ENCODE measurements at places on chromosomes 5 and 9.

- no peak for DNase-seq
Measured at GRCh38 chr9:68979538-68980314, 34.2 kb downstream of the PRKACG start.

DNA sequence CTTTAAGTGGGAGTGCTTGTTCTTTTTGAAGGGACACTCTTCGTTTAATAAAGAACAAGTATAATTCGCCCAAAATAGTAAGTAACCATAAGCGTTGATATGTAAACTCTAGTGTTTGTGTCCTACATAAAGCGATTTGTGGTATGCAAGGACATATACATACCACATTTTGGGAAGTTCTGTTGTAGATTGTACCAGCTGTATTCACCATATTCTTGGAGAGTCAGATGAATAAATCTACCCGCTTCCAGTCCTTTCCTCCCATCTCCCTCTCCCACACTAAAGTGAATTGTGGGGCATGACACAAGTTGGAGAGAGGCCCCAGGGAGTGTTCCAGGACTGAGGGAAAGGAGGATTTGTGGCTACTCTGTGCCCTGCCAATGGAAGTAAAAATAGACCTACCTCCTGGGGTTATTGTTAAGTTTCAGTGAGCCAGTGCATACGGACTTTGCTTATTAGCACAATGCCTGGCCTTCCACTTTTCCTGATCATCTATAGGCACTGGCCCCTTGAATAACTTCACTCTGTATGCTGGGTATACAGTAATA, 40.6 kb downstream of the ARHGAP26 start:
- no peak for DNase-seq

DNA sequence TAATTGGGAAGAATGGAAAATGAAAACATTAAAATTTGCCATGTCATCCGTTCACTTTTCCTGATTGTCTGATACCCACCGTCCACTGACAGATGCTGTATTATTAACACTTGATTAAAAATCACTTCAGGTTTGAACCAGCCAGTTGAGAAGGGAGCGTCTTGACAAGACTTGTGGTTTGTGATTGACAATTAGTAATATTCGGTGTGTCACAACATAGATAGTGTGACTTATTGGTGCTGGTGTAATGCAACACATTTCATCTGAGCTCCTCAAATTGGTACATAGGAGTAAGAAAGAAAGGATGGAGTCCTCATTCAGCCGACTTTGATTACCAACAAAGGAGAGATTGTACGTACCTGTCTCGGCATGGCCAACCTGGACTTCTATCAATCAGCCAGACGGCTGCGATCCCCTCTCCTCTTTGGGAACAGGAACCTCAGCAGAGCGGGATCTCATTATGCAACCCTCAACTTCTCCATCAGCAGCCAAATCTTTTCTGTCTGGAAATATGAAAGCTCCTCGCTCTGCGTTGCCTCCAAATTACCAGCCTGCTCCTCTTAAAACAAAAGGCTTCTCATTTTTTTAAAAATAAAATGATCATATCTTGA, 211.7 kb upstream of the MVB12B start:
- DNase-seq, result no peak

- DNase-seq, result no peak
Measured at GRCh38 chr5:159098603-159099436, 896 bp downstream of the EBF1 start.

GRCh38 chr5:41877408-41877807, 7.2 kb upstream of the OXCT1 start:
- no peak for DNase-seq

GRCh38 chr9:7123743-7124142, 366.0 kb downstream of the KDM4C start:
- DNase-seq, result no peak

DNA sequence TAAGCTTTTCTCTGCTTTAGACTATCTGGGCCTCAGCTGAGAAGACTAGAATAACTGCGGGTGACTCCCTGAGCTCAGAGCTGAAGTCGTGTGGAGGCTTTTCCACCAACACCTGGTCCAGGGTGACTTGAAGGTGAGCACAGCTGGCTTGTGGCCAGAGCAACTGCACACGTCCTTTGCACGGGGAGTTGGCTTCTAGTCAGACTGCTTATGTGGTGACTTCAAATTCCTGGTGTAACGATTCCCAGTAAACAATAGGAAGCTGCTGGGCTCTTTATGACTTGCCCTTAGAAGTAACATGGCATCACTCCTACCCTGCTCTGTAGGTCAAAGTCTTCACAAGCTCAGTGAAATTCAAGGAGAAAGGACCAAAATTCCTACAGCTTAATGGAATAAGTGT, 800.6 kb upstream of the CDH6 start:
- DNase-seq, result no peak

DNA sequence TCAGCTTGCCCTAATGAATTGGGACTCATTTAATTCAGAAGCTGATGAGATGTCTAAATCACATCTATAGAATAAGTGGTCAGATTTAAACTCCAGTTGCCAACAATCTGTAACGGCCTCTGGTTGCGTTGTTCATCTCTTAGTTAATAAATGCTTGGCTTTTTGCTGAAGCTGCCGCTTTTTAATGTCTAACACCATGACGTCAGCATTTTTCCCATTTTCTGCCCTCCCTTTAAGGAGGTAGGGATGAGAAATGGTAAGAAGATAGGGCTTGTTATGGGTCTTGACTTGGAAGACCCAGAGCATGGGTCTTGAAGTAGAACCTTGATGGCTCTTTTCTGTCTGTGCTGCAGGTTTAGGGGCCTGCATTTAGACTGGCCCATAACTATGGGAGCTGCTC, 33.3 kb downstream of the PALM2AKAP2 start:
- no peak for DNase-seq

GRCh38 chr5:78215972-78216371, 78.5 kb downstream of the AP3B1 start:
- no peak for DNase-seq

DNA sequence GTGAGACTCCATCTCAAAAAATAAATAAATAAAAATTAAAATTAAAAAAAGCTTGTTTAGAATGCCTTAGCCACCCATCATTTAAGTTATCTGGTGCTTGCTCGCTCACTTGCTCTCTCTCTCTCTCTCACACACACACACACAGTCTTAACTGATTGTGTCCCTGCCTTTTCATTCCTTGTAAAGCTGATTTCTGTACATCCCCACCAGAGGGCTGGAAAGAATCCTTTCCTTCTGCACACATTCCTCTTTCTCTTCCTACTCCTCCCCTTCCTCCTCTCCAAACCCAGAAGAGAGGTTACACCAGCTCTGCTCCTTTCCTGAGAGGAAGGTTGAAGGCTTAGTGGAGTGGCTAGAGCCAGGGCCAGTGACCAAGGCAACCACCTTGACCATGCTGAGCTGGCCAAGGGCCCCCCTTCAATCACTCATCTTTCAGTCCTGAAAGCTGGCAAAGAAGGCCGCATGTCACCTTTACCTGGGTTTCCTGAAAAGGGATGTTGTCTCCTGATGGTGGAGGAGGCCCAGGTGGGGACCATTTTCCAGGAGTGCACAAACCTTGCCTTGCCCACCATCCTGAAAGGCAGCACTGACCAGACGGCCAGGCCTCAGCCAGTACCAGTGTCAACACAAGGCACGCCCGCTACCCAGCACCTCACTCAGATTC, 25.6 kb downstream of the STK10 start:
- DNase-seq, result no peak

DNA sequence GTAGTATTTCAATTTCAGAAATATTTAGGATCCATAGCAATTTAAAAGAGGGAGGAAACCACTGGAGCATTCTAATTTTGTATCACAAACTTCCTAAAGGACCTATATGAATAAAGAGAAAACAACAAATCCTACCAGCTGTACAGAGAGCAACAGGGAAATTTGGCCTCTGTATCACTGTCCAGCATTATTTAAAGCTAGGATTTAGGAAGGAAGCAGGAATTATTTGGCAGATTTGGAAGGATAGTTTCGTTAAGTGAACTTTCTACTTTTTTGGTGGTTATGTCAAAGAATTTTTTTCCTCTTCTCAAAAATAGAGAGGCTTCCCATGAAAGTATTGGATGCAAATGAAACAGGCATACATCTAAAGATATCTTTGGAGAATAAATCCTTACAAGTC, 269.7 kb downstream of the RAB3C start:
- no peak for DNase-seq

DNA sequence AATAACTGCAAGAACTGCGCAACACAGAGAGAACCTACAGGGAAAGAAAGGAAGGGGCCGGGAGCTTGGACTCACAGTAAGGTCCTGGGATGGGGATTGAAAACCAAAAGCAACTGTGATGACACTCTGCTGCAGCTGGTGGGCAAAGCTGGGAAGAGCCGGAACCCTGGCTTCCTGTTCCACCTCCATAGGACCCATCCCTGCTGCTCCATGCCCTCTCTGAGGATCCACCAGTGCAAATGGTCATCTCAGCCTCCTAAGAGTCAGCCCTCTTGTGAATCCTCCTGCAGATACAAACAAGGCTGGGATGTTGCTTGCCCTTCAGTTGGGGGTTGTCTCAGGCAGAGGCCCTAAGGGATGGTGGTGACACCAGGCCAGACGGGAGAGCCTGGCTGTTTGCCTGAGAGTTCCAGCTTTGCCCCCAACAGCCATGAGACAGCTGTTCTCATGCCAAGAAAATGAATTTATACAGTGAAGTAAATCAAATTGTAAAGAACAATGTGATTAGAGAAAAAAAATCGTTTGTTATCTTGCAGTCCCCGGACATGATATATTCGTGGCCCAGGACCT, 90.8 kb downstream of the TENT4A start:
- no peak for DNase-seq

DNA sequence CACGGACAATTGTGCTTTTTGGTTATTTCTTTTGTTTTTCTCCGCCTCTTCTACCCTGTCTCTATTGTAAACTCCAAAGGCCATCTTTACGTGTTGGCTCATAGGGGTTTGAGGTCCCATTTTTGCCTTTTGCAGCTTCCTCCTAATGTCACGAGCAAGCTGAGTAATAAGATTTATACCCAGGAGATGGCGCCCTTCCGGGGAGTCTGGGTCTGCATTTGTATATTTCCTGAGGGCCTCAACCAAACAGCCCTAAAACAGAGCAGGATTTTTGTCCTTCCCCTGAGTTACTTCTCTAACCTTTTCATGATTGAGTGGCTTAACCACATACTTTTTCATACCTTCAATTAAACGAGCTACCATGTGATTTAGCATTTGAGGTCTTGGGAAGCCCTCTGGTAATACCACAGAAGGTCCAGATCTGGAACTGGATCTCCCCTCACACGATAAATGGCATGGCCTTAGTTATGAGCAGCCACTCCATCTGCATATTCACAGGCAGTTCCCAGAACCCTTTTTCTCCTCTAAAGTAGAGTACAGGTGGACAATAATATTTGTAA, 11.2 kb upstream of the CFAP95 start:
- no peak for DNase-seq

DNA sequence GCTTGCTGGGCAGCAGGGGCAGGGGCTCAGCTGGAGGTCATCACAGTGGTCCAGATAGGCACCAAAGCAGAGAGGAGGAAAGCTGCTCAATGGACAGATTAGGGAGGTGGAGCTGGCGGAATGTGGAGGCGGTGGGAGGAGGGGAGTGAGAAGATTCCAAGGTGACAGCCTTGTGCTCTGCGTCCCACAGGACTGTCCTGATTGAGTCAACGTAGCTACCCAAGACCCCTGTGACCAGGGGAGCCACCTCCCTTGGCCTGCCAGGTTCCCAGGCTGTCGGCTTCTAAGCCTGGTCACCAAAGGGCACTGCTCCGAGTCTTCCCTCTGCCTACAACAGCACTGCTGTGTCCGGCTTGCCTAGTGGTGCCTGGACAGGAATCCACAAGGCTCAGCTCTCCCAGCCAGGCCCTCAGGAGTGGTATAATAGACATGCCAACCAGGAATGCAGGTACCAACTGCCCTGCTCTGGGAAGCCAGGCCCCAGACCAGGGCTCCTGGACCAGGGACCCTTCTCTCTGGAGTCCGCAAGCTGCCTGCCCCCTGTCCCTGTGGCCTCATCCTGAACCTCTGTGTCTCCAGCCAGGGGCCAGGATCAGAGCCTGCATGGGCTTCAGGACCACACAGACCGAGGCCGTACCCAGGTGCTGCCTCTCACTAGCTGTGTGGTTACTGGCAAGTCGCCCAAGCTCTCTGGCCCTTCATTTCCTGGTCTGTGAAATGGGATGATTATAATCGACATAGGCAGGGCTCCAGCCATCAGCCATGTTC, 67.9 kb downstream of the STK10 start:
- DNase-seq, result no peak

- no peak for DNase-seq
Measured at GRCh38 chr9:12862611-12863410, 88.0 kb downstream of the LURAP1L start.

DNA sequence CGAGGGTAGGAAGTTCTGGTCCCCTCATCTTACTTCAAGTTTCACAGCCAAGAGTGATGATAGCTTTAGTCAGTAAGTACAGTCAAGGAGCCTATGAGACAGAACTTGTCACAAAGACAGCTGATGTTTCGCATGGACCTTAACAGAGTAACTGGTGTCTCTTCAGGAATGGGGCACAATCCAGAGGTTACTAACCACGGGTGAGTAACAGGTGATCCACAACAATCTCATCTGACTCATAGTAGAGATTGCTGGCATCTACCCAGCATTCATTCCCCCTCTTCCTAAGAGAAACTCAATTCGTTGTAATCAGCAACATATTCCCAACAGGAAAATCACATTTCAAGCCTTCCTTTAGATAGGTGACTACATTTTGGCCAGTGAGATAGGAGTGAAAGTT, 126.7 kb downstream of the SNX18 start:
- no peak for DNase-seq

- no peak for DNase-seq
Measured at GRCh38 chr5:83802686-83803085, 82.0 kb upstream of the HAPLN1 start.

GRCh38 chr5:4531756-4532704, 608.1 kb upstream of the ADAMTS16 start:
- DNase-seq, result no peak

- DNase-seq, result no peak
Measured at GRCh38 chr9:109418827-109419226, 79.3 kb downstream of the PTPN3 start.

DNA sequence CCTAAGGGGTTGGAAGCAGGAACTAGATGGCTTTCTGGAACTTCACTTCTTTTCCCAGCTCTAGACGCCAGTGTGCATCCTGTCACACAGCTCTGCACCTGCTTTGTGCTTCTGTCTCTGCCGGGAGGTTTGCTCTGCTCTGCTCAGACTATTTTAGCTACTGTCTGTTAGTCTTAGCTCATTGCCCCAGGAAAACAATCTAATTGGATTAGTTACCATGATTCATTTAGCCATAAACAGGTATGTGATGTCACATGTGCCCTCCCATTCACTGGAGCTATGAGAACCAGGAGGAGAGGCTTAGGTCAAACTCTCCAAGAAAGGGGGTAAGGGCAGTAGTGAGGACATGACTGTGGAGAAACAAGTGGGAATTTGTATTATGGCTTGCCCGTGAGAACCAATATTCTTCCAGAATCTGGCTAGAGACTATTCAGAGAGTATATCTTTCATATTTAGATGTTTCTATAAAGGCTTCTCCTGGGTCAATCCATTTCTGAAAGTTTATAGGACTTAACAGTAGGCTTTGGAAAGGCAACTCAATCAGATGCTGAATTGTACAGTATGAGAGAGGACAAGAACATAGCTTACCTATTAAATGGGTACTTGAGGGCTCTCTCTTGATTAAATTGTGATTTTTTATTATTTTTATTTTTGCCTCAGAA, 22.4 kb upstream of the NREP start:
- no peak for DNase-seq

- no peak for DNase-seq
Measured at GRCh38 chr9:120933310-120934055, 6.9 kb upstream of the TRAF1 start.

GRCh38 chr9:7117676-7118561, 360.1 kb downstream of the KDM4C start:
- no peak for DNase-seq
